ENCODE measurements at places on chromosomes 12 and 14.

DNA sequence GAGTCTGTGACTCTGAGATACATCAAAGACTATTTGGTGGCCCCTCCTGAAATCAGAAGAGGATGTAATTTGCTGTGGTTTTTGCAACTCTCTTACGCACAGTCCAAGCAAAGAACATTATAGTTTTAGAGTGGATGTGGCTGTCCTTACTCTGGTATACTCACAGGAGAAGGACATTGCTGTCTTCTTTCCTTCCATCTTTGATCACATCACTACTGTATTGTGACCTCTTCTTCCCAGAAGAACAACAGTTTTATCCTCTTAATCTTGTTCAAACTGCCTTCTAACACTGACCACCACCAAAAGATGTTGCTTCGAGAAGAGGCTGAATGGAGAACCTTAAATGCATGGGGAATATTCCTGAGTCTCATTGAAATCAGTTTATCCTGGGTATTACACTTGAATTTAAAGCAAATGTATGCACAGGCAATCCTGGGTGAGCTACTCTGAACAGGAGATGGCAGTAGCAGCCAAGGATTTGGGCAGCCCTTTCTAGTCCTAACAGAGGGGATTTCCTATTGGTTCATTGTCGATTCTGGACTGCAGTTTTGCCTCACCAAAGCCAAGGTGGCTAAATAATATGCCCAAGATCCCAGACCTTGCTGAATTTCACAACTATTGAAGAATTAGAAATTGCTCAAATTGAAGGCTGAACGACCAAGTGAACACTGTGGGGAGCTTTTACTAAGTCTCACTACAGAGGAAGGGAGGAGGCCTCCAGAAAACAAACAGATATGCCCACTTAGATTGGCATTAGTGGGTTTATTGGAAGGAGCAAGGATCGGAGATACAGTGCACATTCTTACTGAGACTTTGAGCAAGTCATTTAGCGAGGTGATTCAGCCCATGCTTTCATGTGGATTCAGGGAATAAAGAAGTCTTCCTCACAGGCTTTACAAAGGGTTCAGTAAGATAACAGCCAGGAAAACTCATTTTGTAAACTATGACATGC is 282.8 kb downstream of the PAWR start:
- peak; percentile 20 for DNase-seq

DNA sequence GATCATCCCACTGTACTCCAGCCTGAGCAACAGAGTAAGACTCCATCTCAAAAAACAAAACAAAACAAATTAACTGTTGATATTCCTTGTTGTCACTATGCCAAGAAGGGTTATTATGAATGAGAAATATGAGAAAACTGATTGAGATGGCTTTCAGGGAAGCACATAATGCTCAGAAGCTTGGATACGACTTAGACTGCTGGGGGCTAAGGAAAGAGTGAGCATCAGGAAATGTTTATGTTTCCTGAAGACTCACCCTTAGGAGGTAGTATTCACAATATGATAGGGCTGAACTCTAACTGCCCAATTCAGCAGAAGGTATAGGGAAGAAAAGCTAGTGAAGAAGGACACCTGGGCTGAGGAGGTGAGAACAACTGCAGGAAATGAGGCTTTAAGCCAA is 6.3 kb downstream of the STYK1 start:
- no peak for DNase-seq

- DNase-seq = no peak
Observed at GRCh38 chr12:60863421-60863820, 1267.6 kb downstream of the SLC16A7 start.

DNA sequence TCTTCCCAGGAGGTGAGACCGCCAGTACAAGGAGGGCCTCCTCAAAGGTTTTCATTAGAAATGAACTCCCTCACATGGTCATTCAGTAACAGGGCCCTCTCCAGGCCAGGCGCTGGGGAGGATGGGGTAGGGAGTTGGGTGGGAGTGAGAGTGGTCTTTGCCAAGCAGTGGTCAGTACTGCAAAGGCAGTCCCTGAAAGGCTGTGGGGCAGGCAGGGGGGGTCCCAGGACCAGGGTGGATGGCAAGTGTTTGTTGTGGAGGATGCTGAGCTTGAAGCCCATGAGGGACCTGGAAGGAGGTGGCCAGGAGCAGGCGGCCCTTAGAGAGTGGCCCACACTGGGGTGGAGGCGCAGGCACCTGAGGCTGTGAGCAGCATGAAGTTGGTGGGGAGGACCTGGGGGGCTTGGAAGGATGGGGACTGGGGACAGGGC is 26.1 kb downstream of the CEP170B start:
- no peak for DNase-seq

- DNase-seq = no peak
Observed at GRCh38 chr14:73935666-73936065, 14.2 kb downstream of the FAM161B start.

DNA sequence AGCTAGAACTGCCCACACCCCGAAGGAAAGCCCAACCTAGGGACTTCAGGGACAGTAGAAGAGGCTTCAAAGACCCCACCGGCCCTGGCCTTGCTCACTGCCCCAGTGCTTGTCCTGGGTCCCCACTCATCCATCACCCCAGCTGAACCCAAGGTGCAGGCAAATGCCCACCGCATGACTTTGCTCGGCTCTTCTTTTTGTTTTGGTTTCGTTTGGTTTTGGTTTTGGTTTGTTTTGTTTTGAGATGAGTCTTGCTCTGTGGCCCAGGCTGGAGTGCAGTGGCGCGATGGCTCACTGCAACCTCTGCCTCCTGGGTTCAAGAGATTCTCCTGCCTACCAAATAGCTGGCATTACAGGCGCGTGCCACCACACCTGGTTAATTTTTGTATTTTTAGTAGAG is 9.0 kb downstream of the CCDC85C start:
- peak; percentile 74 for DNase-seq
